ENCODE measurements at places on chromosomes 4 and X.

- peaks cover 51% of the 10 kb centered on the region for H3K27me3 ChIP-seq
- H3K4me1 ChIP-seq = no peaks in the 10 kb centered on the region
- no peak overlapping the region for H3K4me3 ChIP-seq
- no peak for DNase-seq
- H3K36me3 ChIP-seq = no peaks in the 10 kb centered on the region
Observed at GRCh38 chr4:121784975-121785374, 16.1 kb upstream of the EXOSC9 start.

GRCh38 chr4:186017801-186018200 is 51.2 kb upstream of the TLR3 start:
- no peaks in the 10 kb centered on the region for H3K4me1 ChIP-seq
- peaks cover 53% of the 10 kb centered on the region for H3K27me3 ChIP-seq
- H3K36me3 ChIP-seq = no peaks in the 10 kb centered on the region
- H3K4me3 ChIP-seq = no peak overlapping the region
- no peak for DNase-seq

GRCh38 chr4:2828758-2829181 is 14.9 kb upstream of the ADD1 start:
- H3K4me3 ChIP-seq = no peak overlapping the region
- peaks cover 36% of the 10 kb centered on the region for H3K36me3 ChIP-seq
- no peaks in the 10 kb centered on the region for H3K27me3 ChIP-seq

DNA sequence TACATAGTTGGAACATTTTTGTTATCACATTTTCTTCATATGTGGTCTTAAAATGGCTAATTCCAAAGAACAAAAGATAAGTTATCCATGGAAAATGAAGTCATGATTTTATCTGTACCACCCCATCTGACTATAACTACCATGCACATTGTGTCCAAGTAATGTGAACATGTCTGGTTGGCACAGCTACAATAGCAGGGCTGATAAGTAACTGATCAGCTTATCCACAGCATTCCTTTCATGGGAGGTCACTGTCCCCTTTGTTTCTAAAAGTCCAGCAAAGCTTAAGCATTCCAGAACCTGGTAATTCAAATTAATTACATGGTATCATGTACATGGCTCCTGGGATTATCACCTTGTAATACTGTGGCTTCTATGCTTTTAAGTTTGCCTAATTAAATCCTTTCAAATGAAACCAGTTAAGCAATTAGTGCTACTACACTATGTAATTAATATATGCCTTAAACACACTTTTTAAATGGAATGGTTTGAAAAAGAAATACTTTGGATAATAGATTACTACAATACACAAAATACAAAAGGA is 21.1 kb upstream of the SORBS2 start:
- H3K27ac ChIP-seq = no peak overlapping the region
- no peaks in the 10 kb centered on the region for H3K4me1 ChIP-seq
- H3K36me3 ChIP-seq = no peaks in the 10 kb centered on the region
- peaks cover 11% of the 10 kb centered on the region for H3K27me3 ChIP-seq

- peaks cover 19% of the 10 kb centered on the region for H3K4me1 ChIP-seq
- H3K36me3 ChIP-seq = peaks cover 8% of the 10 kb centered on the region
- no peak for DNase-seq
- H3K27me3 ChIP-seq = no peaks in the 10 kb centered on the region
- H3K4me3 ChIP-seq = no peak overlapping the region
Observed at GRCh38 chrX:139739138-139739537, 31.2 kb upstream of the MCF2 start.

- H3K27ac ChIP-seq = peak overlapping the region; percentile 96
- peak; percentile 52 for DNase-seq
- peak overlapping the region; percentile 82 for H3K4me3 ChIP-seq
- peaks cover 43% of the 10 kb centered on the region for H3K36me3 ChIP-seq
- H3K4me1 ChIP-seq = peaks cover 61% of the 10 kb centered on the region
Observed at GRCh38 chrX:1462596-1463251, 10.0 kb upstream of the ASMTL start.

DNA sequence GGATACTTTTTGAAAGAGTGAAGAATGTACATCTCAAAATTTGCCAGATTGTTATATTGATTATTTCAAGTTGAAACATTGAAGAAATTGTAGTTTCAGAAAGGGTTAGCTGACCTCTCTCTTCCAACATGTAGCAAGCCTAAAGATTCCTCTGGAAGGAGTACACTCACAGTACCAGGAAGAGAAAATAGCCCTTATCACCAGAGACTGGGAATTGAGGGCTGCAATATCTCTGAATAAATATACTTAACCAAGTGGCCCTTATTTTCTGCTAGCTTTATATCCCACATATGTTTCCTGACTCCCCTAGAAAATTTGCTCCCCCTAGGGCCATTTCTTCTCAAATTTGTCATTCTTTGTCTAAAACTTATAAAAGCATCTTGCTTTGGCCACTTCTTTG is 332.2 kb downstream of the GASK1B start:
- no peak overlapping the region for H3K4me3 ChIP-seq
- H3K27me3 ChIP-seq = no peaks in the 10 kb centered on the region
- H3K27ac ChIP-seq = no peak overlapping the region
- H3K36me3 ChIP-seq = no peaks in the 10 kb centered on the region

DNA sequence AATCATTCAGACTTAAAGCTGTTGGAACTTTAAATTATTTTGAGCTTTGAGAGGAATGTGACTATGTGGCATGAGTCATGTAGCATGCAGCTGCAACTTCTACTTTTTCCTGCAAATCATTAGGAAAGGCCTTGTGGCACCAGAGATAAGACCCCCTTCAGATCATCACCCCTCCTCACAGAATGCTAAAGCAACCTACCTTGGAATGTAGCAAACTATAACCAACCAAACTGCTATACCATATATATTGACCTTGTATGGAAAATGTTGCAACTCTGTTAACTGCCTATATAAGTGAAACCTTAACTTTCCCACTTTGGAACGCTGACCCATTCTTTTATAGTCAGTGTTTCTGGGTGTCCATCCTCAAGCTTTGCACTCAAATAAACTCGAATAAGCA is 32.0 kb downstream of the ATXN3L start:
- no peak overlapping the region for H3K27ac ChIP-seq
- no peak overlapping the region for H3K4me3 ChIP-seq
- H3K36me3 ChIP-seq = no peaks in the 10 kb centered on the region

- no peak overlapping the region for H3K27ac ChIP-seq
- no peak overlapping the region for H3K4me3 ChIP-seq
- no peaks in the 10 kb centered on the region for H3K27me3 ChIP-seq
- no peaks in the 10 kb centered on the region for H3K36me3 ChIP-seq
- H3K4me1 ChIP-seq = no peaks in the 10 kb centered on the region
Observed at GRCh38 chr4:36676139-36677050, 395.0 kb downstream of the DTHD1 start.

- H3K4me1 ChIP-seq = no peaks in the 10 kb centered on the region
- peaks cover 25% of the 10 kb centered on the region for H3K27me3 ChIP-seq
- no peak for DNase-seq
- no peak within 1 kb of the TSS for H3K27ac ChIP-seq
- no peak within 1 kb of the TSS for H3K4me3 ChIP-seq
- H3K36me3 ChIP-seq = no peaks in the 10 kb centered on the region
Observed at GRCh38 chr4:163343604-163344146, at the start of gene NPY5R. TSS of gene NPY5R (plus strand) at chr4:163343892. CDS start at chr4:163350274, 6,382 bp downstream.

DNA sequence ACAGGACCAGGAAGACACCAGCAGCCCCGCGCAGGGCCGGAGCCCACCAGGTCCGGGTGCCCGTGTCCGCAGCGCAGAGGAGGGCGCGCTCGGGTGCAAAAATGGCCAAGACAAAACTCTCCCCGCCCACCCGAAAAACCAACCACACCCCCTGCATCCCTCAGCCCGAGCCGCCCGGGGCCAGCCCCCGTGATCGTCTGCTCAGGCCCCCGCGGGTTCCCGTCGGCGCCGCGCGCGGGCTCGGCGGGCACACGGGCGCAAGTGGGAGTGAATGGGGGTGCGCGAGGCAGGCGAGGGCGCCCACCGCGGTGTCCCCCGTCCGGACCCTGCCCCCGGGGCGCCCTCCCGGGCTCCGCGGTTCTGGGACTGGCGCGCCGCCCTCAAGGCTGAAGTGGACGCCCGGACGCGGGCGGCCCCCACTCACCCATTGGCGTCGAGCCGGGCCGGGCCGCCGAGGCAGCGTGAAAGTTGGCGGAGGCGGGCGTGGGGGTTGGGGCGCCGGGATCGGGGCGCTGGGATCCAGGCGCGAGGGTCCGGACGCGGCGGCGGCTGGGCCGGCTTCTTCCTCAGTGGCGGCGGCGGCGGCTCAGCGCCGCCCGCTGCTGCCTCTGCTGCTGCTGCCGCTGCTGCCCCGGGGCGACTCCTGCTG is 393 bp downstream of the SH3KBP1 start:
- H3K27me3 ChIP-seq = no peaks in the 10 kb centered on the region
- H3K36me3 ChIP-seq = peaks cover 16% of the 10 kb centered on the region

GRCh38 chr4:141768954-141769353 is 132.6 kb downstream of the IL15 start:
- H3K4me1 ChIP-seq = peaks cover 14% of the 10 kb centered on the region
- no peaks in the 10 kb centered on the region for H3K27me3 ChIP-seq
- no peaks in the 10 kb centered on the region for H3K36me3 ChIP-seq
- no peak overlapping the region for H3K27ac ChIP-seq
- H3K4me3 ChIP-seq = no peak overlapping the region

DNA sequence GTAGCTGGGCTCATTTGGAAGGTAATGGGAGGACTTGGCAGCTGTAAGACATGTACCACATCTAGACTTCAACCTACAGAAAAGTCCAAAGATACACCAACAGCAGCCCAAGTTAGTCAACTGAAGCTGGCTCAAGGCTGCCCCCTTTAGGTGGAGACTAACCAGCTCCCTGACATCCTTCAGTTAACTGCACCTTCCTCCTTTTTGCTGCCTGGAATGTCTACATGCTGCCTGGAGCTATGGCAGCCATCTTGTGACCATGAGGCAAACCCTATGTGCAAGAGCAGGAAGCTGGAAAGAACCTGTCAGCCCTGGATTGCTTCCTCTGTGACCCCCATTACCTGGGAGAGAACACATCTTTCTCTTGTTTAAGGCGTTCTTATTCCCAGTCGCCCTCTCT is 25.8 kb downstream of the ARSD start:
- no peaks in the 10 kb centered on the region for H3K36me3 ChIP-seq
- no peak overlapping the region for H3K27ac ChIP-seq
- H3K4me1 ChIP-seq = peaks cover 2% of the 10 kb centered on the region
- DNase-seq = no peak
- no peaks in the 10 kb centered on the region for H3K27me3 ChIP-seq
- H3K4me3 ChIP-seq = no peak overlapping the region

- no peaks in the 10 kb centered on the region for H3K27me3 ChIP-seq
- no peak overlapping the region for H3K4me3 ChIP-seq
Observed at GRCh38 chr4:147640331-147640730, 23.1 kb downstream of the TMEM184C start.

DNA sequence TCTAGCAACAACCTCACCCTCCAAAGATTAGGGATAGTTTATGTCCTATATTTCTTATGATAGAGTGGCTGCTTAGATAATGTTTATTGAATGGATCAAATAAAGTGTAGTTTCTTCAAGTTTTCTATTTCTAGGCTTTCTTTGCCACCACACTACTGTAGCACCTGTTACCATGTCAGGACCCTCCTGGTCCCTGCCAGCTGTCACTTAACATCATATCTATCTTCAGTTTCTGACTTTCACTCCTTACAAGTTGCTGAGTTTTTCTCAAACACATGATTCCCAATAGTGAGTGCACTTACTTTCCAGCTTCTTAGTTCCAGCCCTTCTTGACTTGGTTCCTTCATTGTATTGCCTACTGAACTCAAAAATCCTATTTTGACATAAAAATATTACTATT is 593.9 kb upstream of the PITX2 start:
- H3K4me1 ChIP-seq = no peaks in the 10 kb centered on the region
- DNase-seq = no peak
- no peaks in the 10 kb centered on the region for H3K36me3 ChIP-seq
- no peak overlapping the region for H3K4me3 ChIP-seq
- H3K27me3 ChIP-seq = no peaks in the 10 kb centered on the region

GRCh38 chrX:77293331-77293995 is 153.7 kb upstream of the FGF16 start:
- DNase-seq = no peak
- no peak overlapping the region for H3K27ac ChIP-seq
- no peak overlapping the region for H3K4me3 ChIP-seq

DNA sequence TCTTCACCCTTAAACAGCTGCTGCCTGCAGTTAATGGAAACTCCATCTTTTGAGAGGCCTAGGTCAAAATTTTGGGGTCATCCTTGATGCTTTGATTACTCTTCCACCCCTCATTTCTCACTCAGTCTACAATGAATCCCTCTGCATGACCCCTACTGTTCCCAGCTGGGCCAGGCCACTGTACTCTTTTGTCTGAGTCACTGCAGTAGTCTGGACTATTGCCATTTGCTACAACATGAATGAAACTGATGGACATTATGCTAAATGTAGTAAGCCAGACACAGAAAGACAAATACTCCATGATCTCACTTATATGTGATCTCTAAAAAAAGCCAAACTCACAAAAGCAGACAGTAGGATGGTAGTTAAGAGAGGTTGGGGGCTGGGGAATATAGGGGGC is 28.3 kb downstream of the STK32B start:
- no peaks in the 10 kb centered on the region for H3K4me1 ChIP-seq
- no peak for DNase-seq
- H3K36me3 ChIP-seq = peaks cover 2% of the 10 kb centered on the region
- no peak overlapping the region for H3K27ac ChIP-seq
- peaks cover 51% of the 10 kb centered on the region for H3K27me3 ChIP-seq
- H3K4me3 ChIP-seq = no peak overlapping the region

DNA sequence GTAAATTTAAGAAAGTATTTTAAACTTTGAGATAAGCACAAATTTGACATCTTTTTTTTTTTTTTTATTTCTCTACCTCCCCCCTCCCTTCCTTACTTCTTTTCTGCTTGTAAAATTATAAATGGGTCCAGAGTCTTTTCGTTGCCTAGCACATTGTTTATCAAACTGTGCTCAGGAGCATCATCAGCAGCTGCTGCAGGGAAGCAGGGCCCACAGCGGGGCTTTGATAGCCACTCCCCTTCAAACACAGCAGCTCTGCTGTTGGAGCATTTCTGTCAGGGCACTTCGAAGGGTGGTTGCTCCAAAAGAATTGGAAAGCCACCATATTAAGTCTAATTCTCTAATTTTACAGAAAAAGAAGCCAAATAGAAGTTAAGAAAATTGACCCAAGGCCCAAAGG is 588.3 kb downstream of the SPRY1 start:
- DNase-seq = no peak
- no peak overlapping the region for H3K4me3 ChIP-seq
- no peak overlapping the region for H3K27ac ChIP-seq
- H3K4me1 ChIP-seq = no peaks in the 10 kb centered on the region

GRCh38 chrX:43949669-43950068 is 23.5 kb downstream of the NDP start:
- H3K4me3 ChIP-seq = peak overlapping the region; percentile 30
- peak overlapping the region; percentile 59 for H3K27ac ChIP-seq
- H3K4me1 ChIP-seq = peaks cover 5% of the 10 kb centered on the region

DNA sequence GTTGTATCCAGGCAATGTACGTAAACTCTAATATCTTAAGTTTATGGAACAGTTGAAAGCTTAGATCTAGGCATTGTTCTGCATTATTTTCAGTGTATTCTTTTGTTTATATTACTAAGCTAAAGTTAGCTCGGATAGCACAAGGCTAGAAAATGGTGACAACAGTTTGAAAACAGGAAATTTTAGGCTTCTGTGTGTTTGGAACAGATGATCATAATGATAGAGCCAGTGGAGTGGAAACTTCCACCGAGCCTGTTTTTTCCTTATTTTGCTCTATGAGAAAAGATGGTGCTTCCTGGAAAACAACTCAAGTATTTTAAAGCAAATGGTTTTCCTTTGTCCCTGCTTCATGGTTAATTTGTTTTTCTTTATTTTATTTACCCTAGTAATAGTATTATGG is 70.8 kb downstream of the GAB1 start:
- no peak overlapping the region for H3K27ac ChIP-seq
- H3K4me1 ChIP-seq = peaks cover 16% of the 10 kb centered on the region
- H3K27me3 ChIP-seq = peaks cover 36% of the 10 kb centered on the region
- DNase-seq = no peak

Data from central memory CD8-positive, alpha-beta T cell (primary cell).